Activated CD8-positive, alpha-beta memory T cell treated with anti-CD3 and anti-CD28 coated beads for 1 hour (primary cell): ENCODE measurements at places on chromosomes 3 and 15.

- DNase-seq, result no peak
These were observed 209.5 kb downstream of the DTWD1 start for GRCh38 chr15:49830391-49830790.

DNA sequence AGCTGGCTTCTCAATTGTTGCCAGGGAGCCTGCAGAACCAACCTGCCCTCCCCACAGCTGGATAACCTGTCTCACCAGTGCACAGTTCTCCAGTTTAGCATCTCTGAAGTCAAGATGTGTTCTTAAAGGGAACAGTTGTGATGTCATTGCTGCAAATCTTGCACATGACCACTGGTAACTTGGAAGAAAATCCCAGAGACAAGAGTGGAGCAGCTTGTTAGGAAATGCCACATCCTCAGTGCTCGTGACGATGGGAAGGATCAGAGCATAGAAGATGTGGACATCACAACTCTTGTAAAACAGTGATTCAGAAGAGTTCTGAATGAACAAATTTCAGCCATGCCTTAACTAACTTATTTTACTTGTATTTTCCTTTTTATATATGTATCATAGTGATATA lies 36.1 kb upstream of the LIMD1 start:
- DNase-seq, result no peak

- no peak for DNase-seq
These were observed 77.2 kb downstream of the KBTBD8 start for GRCh38 chr3:67075295-67075694.

- DNase-seq, result no peak
These were observed 74.4 kb downstream of the KY start for GRCh38 chr3:134576426-134576825.

DNA sequence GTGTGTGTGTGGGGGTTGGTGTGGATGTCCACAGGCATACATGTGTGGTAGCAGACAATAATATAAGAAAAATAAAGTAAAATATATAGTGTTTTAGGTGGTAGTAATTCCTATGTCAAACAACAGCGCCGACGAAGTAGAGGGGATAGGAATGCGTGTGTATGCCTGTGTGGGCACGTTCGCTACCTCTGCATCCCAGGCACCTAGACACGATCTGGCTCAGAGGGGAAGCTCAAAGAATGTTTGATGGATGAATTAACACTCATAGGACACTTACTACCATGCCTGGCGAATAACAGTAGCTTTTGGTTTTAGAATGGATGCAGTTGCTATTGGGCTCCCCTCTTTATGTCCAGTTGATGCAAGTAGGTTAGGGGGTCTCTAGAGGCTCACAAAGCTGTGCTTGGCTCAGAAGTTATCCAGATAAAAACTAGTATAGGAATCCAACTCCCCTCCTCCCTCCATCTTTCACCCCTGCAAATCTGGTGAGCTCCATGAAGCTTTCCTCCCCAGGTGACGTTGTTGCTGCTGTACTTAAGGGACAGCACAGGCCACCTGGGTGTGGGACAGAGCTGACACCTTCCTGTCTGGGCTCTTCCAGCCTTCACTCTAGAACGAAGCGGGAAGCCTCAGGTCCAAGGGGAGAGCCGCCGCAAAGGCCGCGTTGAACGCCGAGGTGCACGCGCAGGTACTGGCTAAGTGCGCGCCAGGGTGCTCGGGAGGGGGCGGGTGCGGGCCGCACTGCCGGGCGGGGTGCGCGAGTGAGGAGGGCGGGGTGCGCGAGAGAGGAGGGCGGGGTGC lies 192.6 kb upstream of the LYSMD4 start:
- DNase-seq, result peak; percentile 61

DNA sequence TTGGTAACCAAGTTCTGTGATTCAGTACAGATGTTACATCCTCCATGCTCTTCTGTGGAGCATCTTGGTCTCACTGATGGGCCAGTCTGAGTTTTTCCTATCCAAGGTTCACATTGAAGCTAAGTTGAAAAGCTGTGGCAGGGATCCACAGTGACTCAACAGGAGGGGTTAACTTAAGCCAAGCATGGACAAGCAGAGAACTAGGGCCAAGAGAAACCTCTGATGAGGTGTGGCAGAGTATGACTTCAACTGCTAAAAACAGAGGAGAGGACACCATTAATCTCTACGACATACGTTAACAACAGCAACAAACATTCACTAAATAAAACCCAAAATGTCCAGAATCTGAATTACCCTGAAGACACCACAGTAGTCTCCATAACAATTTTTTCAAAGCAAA lies 268.1 kb upstream of the UBE2E2 start:
- no peak for DNase-seq

- DNase-seq, result no peak
These were observed 116.7 kb upstream of the LMOD3 start for GRCh38 chr3:69239063-69239462.

- no peak for DNase-seq
These were observed 94.4 kb upstream of the PHLDB2 start for GRCh38 chr3:111764645-111765091.

- no peak for DNase-seq
These were observed 9.5 kb downstream of the ADAMTS17 start for GRCh38 chr15:100332231-100332630.
